T-helper 9 cell (primary cell): ENCODE measurements at places on chromosomes 13 and 19.

GRCh38 chr13:62704875-62705274 is 1289.2 kb upstream of the PCDH20 start:
- DNase-seq, result no peak

DNA sequence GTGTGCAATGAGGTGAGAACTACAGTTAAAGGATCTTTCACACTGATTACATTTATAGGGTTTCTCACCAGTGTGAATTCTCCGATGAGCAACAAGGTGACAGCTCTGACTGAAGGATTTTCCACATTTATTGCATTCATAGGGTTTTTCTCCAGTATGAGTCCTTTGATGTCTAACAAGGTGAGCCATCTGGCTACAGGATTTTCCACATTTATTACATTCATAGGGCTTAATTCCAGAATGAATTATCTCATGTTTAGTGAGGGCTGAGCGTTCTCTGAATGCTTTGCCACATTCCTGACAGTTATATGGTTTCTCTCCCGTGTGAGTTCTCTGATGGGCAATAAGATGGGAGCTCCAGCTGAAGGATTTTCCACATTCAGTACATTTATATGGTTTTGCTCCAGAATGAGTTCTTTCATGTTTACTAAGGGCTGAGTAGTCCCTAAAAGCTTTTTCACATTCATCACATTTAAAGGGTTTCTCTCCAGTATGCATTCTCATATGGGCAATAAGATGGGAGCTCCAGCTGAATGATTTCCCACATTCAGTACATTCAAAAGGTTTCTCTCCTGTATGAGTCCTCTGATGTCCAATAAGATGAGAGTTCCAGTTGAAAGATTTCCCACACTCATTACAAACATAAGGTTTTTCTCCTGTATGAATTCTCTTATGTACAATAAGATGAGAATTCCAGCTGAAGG is 4.4 kb upstream of the C19orf18 start:
- DNase-seq, result no peak

DNA sequence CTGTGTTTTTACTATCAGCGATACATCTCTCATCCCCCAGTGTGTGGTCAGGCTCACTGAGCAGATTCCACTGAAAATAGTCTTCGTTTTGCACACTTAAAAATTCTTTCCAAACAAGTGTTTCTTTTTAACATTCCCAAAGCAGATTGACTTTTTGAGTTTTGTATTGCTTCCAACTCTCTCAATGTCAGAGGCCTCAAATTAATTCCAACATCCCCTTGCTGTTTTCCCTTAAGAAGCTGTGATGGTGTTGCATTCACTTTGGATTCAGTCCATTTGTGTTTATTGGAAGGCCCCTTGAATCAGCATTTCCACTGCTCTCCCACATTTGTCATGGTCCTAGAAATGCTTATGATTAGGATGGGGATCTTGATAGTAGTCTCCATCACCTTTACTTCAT is 228.7 kb downstream of the KCNRG start:
- DNase-seq, result no peak

DNA sequence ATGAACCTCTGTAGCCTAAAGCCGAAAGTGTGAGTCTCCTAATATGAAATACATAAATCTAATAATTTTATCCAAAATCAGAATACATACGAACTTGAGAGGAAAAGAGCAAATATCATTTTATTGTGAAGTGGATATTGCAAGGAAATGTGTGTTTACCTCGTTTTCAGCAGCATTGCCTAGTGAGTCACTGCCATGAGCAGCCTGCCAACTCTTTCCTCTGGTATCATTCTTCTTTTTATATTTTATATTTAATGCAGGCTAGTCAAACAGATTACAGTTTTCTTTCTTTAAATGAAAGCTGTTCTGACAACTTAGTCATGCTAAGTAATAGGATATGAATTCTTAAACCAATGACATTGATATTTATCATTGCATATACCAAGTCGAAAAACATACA is 44.2 kb downstream of the EDNRB start:
- DNase-seq, result no peak

DNA sequence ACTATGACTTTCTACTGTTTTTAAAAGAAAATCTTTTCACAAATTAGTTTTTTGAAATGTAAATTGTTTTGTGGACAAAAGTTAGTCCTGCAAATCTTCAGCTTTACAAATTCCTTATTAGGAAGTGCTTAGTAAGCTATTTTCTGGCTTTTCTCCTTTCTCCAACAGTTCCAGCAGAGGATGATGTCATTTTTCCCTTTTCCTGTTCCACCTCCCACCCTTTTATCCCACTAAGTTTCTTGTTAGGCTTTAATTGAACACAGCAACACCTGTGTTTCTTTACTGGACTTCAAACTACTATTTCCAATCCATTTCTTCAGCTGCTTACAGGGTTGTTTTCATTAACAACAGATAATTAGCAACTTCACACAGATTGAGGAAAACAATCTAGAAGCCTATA is 389.2 kb downstream of the NDFIP2 start:
- no peak for DNase-seq

GRCh38 chr13:38590796-38591507 is 95.9 kb upstream of the FREM2 start:
- DNase-seq, result no peak

GRCh38 chr13:107585469-107586180 is 629.7 kb downstream of the LIG4 start:
- no peak for DNase-seq

DNA sequence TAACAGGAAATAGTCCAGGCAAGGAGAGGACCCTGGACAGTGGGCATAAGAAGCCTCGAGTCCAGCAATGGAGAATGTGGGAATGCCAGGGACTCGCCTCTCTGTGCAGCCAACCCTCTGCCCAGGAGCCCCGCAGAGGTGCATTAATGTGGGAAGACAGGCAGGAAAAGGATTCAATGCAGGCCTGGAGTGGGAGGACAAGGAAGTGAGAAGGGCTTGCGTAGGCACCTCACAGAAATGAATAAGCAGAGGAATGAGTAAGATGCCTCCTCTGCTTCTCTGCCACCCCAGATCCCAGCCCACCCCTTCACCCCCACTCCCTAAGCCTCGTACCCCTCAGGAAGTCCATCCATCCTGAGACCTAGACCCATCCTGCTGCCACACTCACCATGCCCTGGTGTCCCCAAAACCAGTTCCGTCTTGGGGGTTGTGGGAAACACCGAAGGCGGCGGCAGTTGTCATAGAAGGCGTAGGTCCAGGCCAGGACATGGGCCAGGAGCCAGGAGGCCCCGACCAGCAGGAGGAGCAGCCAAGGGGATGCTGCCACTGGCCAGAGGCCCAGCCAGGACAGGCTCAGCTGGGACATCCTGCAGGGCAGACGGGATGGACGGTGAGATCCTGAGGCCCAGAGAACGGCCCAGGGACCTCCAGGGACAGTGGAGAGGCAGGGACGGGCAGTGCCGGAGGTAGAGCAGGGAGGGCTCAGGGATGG is 692 bp downstream of the CYP4F2 start:
- DNase-seq, result no peak

DNA sequence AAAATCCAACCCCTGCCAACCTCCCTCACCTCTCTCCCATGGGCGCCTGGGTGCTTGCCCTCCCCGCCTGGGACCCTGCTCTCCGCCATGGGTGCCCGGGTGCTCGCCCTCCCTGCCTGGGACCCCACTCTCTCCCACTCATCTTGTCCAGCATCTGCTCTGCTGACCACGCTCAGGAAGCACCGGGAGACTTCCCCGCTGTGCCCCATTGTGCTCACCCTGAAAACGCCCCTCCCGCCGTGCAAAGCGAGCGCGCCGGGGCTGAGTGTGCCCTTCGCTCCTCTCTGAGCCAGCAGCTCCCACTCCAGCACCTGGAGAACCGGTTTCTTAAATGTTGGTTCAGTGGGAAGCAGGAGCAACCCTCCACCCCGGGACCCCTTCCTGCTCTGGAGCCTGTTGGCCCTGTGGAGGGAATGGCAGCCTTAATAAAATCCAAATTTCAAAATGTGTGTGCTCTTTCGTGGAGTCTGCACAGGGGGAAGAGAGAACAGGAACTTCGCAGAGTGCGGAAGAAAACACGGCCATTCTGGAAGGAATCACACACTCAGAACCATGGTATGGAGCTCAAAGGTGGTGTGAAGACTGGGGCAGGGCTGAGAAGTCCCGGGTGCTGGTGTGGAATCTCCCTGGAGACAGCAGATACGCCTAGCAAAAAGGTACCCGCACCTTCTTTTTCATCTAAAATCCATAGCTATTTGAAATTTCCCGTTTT is 23.1 kb upstream of the CDC16 start:
- no peak for DNase-seq

DNA sequence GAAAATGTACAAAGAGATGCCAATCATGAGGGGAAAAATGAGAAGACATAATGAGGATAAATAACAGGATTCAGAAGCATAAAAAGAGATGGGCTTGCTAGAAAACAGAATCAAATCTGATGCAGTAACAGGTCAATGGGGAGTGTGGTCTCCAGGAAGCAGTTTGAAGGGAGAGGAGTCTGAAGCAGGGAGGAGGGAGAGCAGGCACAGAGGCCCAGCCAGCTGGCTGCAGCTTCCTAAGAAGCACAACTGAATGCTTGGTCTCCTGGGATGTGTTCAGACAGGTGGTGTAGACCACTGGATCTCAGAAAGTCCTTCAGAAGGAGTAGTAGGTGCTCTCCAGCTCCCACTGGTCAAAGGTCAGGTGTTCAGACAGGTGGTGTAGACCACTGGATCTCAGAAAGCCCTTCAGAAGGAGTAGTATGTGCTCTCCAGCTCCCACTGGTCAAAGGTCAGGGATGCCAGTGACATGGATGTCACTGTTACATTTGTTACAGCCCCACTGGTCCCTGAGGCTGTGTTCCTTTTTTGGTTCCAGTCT is 68.3 kb upstream of the UBAC2 start:
- no peak for DNase-seq

DNA sequence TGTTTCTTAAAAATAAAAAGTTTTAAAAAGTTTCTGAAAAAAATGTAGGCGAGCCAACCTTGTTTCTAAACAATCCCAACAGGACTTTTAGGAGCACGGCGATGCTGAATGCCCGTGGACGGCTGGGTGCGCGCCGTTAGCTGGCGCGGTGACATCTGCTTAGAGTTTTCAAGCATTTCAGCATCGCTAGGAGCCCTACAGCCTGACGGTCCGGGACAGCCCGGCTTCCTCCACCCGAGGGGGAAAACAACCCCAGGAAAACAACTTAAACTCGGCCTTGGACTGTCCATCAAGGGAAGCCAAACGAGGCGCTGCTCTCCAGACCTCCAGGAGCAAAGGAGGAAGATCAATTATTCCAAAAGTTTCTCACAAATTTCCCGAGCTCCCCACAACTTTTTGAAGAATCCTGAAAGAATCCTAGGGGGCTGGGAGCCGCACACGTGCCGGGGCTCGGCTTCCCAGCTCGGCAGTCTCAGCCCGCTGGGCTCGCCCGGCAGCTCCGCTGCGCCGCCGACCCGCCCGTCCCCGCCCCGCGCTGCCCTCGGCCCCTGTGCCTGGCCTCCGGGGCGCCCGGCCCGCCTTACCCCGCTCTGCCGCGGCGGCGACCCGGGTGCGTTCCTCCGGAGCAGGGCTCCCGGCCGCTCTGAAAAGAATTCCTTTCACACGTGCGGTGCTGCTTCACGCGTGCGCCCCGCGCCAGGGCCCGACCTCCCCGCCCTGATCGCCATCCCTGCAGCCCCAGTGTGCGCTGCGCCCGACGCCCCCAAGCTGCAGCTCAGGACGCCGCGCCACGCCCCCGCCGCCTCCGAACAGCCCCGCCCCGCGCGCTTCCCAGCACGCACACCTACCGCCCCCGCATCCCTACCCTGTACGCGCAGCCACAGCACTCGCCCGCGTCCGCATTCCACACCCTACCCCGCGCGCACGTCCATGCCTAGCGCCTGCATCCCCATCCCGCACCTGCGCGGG is at the start of gene GJA3:
Gene GJA3 (minus strand): TSS at position 747 of the 969 bp plus-strand sequence. CDS start 17,764 bp downstream, outside the sequence.
- peak; percentile 33 for DNase-seq

GRCh38 chr19:27618006-27618405 is 1594.9 kb downstream of the UQCRFS1 start:
- no peak for DNase-seq

DNA sequence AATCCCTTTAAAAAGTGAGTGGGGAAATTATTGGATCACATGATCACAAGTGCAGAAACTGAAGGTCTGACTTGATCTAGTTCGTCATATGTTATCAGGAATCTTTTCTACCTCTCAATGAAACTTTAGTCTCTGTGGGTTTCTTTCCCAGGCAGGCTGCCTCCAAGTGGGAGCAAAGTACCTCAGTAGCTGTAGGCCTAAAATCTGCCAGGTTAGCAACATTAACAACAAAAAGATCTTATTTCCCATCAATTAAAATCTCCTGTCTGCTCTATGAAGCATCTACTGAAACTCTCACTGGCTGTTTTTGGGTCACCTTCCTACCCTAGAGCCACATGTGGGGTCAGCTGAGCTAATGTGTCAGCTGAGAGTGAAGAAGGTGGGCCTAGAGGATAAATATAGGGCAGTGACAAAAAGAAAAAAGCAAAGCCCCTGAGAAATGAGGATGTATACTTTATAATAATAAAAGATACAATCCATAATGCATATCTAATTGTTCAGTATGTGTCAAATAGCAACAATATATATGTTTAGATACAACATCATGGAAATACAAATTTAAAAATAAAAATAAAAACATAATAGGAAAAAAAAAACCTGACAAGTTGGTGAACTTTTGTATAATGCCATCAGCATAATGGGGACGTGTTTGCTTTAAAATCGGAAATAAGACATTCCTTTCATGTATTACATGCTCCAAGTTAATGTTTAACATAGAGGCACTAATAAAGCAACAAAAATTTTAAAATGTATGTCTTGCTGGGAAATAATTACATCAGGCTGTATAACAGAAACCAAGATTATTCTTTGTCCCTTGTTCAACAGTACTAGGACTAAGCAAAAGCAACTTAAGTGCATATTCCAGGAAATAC is 141.1 kb downstream of the GPC5 start:
- no peak for DNase-seq

DNA sequence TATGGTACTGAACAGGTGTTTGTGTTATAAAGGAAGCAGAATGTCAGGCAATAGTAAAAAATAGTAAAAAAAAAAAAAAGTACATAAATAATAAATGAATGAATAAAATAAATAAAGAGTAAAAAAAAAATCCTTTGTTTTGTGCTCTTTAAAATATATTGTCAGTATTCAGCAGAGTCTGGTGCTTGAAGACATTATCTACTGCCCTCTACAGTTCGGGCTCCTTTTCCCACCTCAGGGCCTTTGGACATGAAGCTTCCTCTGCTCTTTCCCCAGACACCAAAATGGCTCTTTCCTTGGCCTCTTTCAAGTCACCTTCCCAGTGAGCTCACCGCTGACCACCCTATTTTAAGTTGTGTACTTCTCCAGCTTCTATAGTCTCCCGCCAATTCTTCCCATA is 137.5 kb downstream of the TNFRSF19 start:
- DNase-seq, result no peak

DNA sequence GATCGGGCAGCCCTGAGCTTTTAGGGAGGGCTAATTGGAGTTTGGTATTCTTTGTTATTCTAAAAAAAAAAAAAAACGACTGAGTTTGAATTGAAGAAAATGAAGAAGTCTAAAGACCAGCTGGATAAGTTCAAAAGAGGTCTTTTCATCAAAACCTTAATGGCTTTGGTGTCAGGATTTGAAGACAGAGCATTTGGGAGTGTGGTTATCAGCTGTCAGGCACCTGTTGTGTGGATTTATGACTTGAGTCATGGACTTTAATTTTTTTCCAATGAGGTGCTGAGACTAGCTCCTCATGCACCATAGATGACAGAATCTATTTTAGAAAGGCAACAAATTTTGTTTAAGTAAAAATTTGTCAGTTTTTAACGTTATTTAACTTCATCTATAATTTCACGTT is 72.5 kb downstream of the FREM2 start:
- DNase-seq, result no peak
